LNCaP clone FGC (cell line): ENCODE measurements at places on chromosomes 5 and 9.

DNA sequence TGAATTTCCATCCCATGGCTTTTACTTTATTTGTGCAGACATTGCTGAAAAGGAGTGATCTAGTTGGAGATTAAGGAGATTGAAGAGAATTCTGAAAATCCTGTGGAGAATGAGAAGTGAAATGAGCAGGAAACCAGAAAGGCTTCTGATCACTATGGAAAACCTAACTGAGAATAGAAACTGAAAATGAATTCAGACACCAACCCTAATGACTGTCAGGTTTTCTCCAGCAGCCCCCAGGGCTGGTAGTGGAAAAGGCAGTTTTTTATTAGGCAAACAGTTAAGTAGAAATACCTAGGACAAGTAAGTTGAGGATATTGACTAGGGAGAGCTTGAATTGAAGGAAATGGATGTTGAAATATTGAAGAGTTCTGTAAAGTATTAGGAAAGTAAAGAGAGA, 14.7 kb upstream of the ARRDC3 start:
- no peak for DNase-seq

DNA sequence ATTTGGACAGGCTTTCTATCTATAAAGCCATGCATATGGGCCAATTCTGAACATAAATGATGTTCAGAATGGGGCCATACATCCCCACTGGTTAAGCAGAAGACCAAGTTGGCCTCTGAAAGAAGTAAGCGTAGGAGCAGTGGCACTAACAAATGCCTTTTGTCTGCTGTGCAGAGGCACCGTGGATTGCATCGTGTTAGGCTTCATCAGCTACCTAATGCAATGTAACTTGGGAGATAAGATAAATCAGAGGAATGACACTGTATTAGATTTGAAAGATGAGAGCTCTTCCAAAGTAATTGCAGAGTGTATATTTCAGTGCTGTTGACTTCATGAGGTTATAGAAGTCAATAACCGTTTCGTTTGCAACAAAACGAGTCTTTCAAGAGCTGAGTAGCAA, 148.1 kb downstream of the PARP8 start:
- no peak for DNase-seq

DNA sequence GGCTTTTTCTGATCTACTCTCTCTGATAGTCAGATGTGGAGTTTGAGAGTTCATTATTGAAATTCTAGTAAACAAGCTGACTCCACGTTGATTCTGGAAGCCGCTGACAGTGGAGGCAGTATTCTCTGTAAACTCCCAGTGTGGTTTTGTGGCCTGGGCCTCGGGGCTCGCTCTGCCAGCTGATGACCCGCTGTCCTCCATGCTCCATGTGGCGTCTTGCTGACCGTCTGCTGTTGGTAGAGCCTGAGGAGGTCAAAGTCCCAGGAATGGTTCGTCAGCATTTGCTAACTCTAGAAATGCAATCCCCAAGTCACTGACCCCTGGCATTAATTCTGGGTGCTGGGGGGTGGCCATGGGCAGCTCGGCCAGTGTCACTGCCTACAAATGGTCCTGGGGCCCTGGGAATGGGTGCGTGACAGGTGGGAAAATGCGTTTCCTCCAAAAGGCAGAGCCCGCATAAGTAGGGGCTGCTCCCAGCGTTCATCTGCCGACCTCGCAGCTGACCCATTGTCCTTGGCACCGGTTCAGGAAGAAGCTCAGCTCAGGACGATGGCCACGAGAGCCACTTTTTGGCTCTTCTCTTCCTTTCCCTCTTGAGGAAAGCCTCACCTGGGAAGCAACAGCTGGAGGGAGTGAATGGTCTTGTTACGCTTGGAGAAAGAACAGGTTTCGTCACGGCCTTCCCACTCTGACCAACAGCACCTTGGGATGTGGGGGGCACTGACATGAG, 55.1 kb downstream of the MRPL36 start:
- DNase-seq: no peak

- no peak for DNase-seq
Observed at GRCh38 chr9:106644661-106645060, 218.3 kb upstream of the ZNF462 start.

DNA sequence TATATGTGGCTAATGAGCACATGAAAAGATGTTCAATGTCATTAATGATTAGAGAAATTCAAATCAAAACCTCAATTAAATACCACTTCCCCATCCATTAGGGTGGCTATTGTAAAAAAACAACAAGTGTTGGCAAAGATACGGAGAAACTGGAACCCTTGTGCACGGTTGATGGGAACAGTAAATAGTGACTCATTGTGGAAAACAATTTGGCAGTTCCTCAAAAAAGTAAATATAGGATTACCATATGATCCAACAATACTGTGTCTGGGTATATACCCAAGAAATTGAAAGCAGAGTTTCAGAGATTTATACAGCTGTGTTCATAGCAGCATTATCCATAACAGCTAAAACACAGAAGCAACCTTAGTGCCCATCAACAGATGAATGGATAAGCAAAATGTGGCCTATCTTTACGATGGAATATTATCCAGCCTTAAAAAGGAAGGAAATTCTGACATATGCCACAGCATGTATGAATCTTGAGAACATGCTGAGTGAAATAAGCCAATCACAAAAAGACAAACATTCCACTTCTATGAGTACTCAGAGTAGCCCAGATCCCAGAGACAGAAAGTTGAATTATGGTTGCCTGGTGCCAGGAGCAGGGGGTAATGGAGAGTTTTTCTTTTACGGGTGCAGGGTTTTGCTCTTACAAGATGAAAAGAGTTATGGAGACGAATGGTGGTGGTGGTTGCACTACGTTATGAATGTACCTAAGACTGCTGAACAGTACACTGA, 41.4 kb upstream of the LRRC14B start:
- peak; percentile 95 for DNase-seq

DNA sequence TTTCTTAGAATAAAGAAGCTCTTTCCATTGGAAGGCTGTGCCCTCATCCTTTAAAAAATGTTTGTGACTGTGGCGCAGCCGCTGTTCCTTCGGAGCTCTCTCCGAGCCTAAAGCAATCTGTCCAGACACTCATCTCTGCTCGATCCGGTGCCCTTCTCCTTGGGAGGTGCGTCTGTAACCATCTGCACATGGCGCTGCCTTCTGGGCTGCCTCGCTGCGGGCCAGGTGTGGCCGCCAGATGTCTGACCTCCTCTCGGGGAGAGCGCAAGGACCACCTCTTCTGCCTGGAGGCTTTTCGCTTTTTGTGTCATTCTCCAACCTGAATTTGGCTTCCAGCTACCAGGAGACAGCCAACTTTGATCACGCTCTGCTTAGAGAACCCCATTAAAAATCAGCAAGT, 153.4 kb upstream of the PTCH1 start:
- DNase-seq: no peak

DNA sequence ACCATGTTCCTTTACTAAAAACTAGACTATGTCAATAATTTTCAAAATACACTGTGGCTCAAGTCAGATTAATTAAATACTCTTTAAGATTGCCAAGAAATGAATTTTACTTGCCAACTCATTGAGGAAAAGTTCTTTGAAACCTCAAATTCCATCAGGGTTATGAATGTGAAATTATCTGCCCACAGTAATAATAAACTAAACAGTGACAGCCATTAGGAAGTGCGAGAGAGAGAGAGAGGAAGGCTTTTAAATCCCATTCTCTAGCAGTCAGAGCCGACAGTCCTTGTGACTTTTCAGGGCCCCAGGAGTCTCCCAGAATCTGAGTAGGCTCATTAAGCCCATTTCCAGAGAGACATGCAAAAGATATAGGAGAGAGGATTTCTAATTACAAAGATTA, 236.1 kb downstream of the MARCHF11 start:
- DNase-seq: no peak

- no peak for DNase-seq
Observed at GRCh38 chr9:120708526-120709224, 5.6 kb downstream of the MEGF9 start.

DNA sequence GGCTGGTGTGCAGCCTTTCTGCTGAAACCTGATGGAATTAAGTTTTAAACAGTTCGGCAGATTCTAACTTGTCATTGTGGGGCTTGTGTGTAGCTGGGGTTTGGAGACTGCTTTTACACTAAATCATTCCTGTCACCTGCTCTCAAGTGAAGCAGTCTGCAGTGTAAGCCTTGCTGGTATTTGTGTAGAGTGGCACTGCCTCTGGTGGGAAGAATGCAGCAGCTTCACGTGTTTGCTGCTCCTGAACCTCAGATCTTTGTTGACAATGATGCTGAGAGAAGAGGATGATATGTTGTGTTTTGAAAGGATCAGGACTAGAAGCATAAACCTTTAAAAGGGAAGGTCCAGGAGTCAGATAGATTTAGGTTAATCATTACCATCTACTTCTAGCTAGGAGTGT, 88.1 kb downstream of the KDM4C start:
- no peak for DNase-seq

- no peak for DNase-seq
Observed at GRCh38 chr5:143165049-143165880, 238.2 kb downstream of the NR3C1 start.

GRCh38 chr5:136120529-136120928, 12.1 kb upstream of the SMAD5 start:
- no peak for DNase-seq

- DNase-seq: no peak
Observed at GRCh38 chr5:39570403-39571027, 145.7 kb upstream of the DAB2 start.

GRCh38 chr9:31045810-31046209, 1338.6 kb upstream of the ACO1 start:
- DNase-seq: peak; percentile 25

- no peak for DNase-seq
Observed at GRCh38 chr9:124257070-124257843, 492 bp upstream of the NEK6 start.

- no peak for DNase-seq
Observed at GRCh38 chr9:5052838-5053237, 67.8 kb downstream of the JAK2 start.

DNA sequence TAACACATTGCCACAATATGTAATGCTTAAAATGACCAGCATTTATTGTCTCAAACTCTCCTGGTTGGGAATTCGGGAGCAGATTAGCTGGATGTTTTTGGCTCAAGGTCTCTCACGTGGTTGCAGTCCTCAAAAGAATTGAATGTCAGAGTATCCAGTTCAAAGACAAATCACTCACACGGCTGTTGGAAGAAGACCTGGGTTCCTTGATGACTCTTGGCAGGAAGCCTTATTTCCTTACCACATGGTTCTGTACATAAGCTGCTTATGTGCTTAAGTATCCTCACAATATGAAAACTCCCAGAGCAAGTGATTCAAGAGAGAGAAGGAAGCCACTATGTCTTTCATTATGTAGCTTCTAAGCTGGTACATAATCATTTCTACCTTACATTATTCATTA, 230.3 kb upstream of the PTPRD start:
- DNase-seq: peak; percentile 1

- no peak for DNase-seq
Observed at GRCh38 chr9:84999788-85000187, 330.3 kb downstream of the NTRK2 start.

GRCh38 chr5:76106149-76106548, 23.0 kb downstream of the SV2C start:
- no peak for DNase-seq

GRCh38 chr5:145162626-145163025, 672.5 kb downstream of the PRELID2 start:
- DNase-seq: no peak

GRCh38 chr9:127262602-127263001, 2.0 kb upstream of the GARNL3 start:
- DNase-seq: no peak

GRCh38 chr5:157917491-157917890, 58.5 kb upstream of the CLINT1 start:
- DNase-seq: no peak

DNA sequence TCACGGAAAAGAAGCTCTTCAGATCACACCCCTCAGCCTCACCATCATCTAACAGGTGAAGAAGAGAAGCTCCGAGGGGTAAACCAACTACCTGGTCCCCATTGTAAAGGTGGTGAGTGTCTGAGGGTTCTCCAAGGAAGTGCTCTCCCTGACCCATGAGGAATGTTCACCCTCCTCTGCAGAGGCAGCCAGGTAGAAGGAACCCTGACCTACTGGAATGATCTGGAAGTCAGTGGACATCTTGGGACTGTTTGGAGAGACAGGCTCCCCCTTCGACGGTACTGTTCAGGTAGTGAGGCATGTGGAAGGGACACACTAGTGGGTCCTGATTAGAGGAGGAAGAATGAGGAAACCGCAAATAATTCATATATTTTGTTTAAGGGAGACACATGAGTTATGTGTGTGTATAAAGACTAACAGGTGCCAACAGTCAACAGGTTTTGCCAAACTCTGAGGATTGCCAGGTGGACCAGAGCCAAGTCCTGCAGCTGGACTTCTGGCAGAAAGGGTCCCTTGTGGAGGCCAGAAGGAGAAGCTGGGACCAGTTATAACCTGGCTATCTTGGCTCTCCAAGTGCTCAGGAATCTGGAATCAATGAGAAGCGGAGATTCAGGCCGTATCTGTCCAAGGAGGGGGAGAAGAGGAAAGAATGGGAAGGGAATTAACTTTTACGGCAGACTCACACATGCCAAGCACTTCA, 3.0 kb upstream of the ZBTB34 start:
- peak; percentile 63 for DNase-seq

GRCh38 chr9:76905791-76906646, at the start of gene PRUNE2:
PRUNE2 (minus strand) TSS chr9:76906114; CDS start chr9:76905963, 151 bp downstream.
- no peak for DNase-seq

DNA sequence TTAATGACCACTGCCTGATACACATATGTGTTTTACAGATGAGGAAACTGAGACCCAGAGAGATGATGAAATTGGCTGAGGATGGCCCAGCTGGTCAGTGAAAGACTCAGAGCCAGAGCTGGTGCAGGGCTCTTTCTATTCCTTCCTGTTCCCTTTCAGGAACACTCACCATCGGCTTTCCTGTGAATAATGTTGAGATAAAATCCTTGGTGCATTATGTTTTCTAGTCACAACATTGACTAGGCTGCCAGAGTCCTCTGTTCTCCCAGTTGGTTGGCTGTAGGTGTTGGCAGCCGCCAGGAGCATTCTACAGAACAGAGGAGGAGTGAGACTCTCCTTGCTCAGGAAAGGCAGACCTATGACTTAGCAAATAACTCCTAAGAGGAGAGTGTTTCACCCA, 14.8 kb downstream of the TGFBI start:
- no peak for DNase-seq

DNA sequence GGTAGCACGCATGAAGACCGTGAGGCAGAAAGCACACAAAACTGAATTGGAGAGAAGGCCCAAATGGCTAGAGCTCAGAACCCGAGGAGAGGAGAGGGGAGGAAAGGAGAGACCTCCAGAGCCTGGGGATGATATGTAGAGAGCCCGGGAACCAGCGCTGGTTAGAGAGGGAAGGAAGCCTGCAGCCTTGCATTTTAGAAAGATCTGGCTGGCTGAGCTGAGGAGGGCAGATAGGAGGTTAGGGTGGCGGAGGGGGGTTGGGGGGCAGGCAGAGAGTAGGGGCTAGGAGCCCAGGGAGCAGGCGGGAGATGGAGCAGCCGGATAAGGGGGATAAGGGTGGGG, 127.2 kb downstream of the C9orf50 start:
- no peak for DNase-seq

DNA sequence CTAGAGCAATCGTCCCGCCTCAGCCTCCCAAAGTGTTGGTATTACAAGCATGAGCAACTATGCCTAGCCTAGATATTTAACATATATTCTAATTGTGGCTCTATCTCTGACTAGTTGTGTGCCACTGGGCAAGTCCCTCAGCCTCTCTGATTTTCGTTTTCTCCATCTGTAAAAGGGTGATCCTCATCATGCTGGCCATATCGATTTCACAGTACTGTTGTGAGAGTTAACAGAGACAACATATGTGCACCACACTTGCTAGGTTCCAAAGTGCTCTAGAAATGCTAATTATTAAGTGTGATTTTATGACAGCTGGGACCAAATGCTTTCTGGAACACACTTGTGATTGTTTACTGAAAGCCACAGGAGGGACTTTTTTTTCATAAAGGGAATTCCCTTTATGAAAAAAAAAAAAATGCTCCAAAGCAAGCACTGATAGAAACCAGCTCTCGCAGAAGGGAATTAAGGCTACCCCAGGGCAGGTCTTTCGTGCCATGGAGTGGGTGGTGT, 78.5 kb upstream of the EPB41L4B start:
- no peak for DNase-seq
